ENCODE measurements at places on chromosomes 11 and 22.

- no peak for DNase-seq
Measured at GRCh38 chr11:76686261-76687079, 15.9 kb upstream of the LRRC32 start.

- DNase-seq = no peak
Measured at GRCh38 chr11:106990331-106990730, 27.9 kb downstream of the GUCY1A2 start.

DNA sequence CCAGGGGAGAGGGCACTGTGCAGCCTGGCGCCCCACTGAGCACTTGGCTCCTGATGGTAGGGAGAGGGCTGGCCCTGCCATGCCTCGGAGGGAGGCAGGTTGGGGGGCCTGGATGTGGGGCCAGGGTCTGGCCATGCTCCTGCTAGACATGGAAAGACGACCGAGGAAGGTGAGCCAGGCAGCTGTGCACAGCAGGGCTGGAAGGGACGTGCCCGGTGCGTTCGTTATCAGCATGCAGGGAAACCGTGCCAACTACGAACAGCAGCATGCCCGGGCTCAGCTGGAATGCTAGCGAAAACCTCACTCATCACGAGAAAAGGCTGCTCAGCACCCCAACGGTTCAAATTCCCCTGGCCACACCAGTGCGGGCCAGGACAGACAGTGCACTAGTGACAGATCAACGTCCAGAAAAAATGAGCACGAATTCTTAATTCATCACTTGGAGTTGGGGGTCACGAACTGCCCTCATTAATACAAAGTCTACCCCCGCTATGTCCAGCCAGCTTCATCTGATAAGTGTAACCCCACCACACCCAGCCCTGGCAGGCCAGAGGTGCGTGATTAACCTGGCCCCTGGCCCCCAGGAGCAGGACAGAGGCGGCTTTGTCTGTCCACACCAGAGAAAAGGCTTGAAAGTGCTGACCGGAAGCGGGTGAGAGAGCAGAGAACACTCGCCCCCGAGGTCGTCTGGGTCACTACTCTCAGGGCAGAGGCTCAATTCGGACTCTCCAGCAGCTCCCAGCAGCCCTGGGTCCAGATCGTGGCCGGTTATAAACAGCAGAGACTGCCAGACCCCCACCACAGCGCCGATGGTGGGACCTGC, 84.2 kb downstream of the CELSR1 start:
- no peak for DNase-seq

GRCh38 chr11:122097419-122098001, 18.5 kb downstream of the BLID start:
- no peak for DNase-seq

DNA sequence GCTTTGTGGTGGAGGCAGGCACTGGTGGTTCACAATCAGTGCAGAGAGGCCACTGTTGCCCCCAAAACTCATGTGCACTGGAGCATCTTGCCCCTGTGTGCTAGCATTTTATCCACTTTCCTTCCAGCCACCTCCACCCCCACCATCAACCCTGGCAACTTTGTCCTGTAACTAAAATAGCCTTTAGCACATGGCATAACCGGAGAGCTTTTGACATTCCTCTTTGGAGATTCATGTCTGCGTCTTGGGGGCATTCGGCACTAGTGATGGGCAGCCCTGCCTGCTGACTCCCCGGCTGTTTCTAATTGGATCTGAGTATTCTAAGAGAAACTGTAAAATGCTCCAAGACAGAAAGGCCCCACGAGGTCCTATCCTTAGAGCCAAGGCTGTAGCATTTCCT, 15.8 kb downstream of the SHISA8 start:
- no peak for DNase-seq

DNA sequence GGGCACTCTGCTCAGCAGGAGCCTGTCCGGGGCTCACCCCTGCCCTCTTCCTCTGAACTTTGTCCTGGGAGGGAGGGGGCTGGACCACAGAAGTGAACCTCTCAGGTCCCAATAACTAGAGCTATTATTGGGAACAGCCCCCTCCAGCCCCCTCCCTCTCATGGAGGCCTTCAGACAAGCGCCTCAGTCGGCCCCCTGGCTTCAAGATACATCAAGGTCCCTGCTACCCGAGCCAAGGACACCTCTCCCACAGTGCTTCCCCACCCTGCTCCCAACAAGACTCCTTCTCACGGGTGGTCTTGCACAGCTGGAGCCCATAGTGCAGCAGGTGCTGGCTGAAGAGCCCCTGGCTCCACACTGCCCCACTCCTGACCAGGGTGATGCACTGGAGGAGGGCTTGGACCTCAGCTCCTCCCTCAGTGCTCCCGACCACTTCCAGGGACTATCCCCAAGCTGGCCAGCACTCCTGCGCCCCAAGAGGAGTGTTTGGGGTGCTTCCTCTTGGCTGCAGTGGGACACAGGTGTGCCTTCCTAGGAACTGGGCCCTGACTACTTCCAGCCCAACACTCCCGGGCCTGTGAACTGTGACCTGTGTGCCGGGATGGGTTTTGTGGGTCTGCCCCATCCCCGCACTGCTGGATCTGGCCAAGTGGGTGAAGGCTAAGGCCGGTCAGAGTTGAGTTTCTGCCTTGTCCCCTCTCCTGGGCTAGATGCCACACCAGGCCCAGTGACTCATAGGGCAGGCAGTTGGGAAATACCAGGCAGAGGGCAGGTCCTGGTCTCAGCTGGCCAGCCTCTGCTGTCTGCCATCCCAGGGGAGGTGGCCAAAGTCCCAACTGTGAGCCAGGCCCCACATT, 2.2 kb downstream of the PNPLA2 start:
- no peak for DNase-seq

GRCh38 chr22:22798232-22798616, 89.4 kb upstream of the IGLL5 start:
- no peak for DNase-seq

- DNase-seq = no peak
Measured at GRCh38 chr11:112062923-112063322, 10.9 kb downstream of the PIH1D2 start.

GRCh38 chr11:71138737-71139425, 113.5 kb downstream of the SHANK2 start:
- DNase-seq = no peak

GRCh38 chr22:46373921-46374662, 38.6 kb downstream of the TRMU start:
- DNase-seq = no peak

- no peak for DNase-seq
Measured at GRCh38 chr11:104104664-104105063, 59.3 kb downstream of the PDGFD start.

GRCh38 chr11:59756845-59757244, 1.7 kb downstream of the STX3 start:
- DNase-seq = no peak

DNA sequence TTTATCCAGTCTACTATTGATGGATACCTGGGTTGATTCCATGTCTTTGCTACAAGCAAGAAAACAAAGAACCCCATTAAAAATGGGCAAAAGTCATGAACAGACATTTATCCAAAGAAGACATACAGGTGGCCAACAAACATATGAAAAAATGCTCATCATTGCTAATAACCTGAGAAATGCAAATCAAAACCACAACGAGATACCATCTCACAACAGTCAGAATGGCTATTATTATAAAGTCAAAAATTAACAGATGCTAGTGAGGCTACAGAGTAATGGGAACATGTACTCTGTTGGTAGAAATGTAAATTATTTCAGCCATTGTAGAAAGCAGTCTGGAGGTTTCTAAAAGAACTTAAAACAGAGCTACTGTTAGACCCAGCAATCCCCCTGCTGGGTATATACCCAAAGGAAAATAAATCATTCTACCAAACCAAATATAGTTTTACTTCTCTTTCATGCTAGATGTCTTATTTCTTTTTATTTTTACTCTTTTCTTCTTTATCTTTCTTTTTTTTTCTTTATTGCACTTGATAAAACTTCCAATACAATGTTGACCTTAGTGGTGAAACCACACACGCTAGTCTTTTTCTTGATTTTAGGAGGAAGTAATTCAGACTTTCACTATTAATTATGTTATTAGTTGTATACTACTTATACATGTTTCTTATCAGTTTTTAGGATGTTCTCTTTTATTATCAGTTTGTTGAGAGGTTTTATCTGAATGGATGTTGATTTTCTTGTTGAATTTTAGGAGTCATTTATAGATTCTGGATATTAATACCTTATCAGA, 14.3 kb downstream of the TRIM22 start:
- no peak for DNase-seq

DNA sequence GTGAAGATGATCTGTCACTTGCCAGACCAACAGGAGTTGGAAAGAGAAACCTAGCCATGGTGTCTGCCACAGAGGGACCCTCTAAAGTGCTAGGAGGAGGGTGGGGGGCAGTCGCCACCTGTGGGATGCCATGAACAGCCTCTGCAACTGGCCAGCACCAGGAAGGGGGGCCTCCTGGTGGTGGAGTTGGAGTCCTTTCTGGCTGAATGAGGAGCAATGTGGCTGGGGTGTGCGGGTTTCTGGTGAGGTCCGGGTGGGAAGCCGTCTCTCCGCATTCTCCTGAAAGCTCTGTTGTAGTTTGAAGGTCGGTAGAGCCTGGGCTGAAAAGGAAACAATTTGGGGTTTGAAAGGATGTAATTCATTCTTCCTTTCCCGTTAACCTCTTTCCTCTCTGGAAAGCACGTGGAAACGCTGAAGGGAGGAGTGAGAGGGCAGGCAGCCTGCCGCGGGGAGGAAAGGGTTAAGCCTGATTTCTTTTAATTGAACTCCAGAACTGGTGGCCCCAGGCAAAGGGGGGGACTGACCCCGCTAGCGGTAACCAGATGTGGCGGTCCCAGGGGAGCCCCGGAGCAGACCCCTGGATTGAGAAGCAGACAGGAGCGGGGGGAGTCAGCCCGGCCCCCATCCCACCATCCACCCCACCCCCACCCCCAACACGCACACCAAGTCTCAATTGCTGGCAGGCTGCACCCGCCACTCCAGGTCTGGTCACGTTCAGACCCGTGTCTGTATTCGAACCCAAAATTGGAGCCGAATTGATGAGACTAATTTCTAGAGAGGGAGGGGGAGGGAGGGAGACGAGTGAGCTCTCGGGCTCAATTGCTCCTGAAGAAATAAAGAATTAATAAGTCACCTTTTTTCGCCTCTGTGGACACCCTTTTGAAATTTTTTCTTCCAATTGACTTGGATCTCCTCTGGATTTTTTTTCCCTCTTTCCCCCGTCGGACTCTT, 1.8 kb upstream of the FLI1 start:
- no peak for DNase-seq
